ENCODE measurements at places on chromosomes 4 and X. TPM values are rescaled to one million over a fixed set of nuclear protein-coding genes. Genes with fewer than 3 reads are reported as not detected.

STPG2 gene
- 0.19 TPM for total RNA-seq

P2RY8 gene
- 18.9 TPM for total RNA-seq

RAB9B gene
- total RNA-seq: 0.41 TPM

FAM47E gene
- total RNA-seq: not detected

KLF3 gene
- total RNA-seq: 6.9 TPM

SORCS2 gene
- total RNA-seq: not detected

CXCL6 gene
- not detected for total RNA-seq

SFRP2 gene
- total RNA-seq: not detected

FHDC1 gene
- 0.14 TPM for total RNA-seq

BANK1 gene
- not detected for total RNA-seq

ADGRG2 gene
- total RNA-seq: not detected

SNX12 gene
- 37.7 TPM for total RNA-seq

ADRA2C gene
- 0.35 TPM for total RNA-seq

C4orf50 gene
- total RNA-seq: 0.12 TPM

SYNPO2 gene
- total RNA-seq: 0.18 TPM

POU3F4 gene
- not detected for total RNA-seq

ENOPH1 gene
- 62.2 TPM for total RNA-seq

CENPVL3 gene
- not detected for total RNA-seq

TCP11X2 gene
- total RNA-seq: not detected

DCAF12L1 gene
- total RNA-seq: not detected

IGSF1 gene
- not detected for total RNA-seq

CLDN34 gene
- not detected for total RNA-seq

ARMCX4 gene
- 7.6 TPM for total RNA-seq

ZXDB gene
- total RNA-seq: 4.1 TPM
